ENCODE measurements at places on chromosomes 11 and 22.

GRCh38 chr11:123168241-123168640, 26.8 kb downstream of the CLMP start:
- DNase-seq = no peak

GRCh38 chr11:5291207-5291838, 10.4 kb downstream of the OR51B4 start:
- DNase-seq = no peak

DNA sequence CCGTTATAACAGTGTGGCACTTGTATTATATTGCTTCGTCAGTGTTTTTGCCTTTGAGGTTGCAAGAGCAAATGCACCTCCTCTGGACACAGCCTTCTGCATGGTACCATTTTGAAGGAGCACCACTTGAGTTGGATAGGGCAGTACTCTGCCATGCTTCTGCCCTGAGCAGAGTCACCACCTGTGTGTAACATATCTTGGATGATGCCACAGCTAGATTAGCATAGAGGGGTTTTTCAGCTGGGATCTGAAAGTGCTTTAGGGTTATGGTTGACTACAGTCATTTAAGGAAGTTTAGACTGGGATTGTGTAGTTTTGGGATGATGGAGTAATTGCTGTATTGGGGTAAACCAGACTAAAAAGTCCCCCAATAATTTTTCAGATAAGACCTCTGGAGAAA, 78.8 kb downstream of the PPP6R3 start:
- no peak for DNase-seq

- DNase-seq = no peak
Observed at GRCh38 chr11:92413757-92414513, 189.3 kb downstream of the FAT3 start.

DNA sequence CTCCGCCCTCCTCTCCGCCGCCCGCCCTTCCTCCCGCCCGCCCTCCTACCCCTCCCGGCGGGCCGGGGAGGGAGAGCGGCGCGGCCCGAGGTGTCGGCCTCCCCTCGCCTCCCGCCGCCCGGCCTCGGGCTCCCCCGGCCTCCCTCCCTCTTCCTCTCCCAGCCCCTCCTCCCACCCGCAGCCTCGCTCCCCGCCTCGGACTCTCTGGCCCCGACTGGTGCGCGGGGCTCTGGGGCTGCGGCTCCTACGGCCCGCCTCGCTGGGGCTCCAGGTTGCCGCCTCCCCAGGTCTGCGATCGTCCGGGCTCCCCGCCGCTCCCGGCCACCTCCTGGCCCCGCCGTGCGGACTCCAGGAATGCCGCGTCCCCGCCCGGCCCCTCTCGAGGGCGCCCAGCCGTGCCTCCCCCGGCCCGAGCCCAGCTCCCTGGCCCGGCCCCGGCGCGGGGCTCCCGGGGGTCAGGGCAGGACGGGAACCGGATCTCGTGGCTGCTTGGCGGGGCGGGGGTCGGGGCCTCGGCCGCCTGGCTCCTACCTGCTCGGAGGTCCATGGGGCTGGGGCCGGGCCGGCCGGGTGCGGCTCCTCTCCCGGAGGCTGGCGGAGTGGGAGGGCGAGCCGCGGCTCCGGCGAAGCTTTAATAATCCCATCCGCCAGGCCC, at the start of gene CLCF1:
TSS of gene CLCF1 (minus strand) at position 606 of the 655 bp plus-strand sequence. CDS start at position 547, 59 bp downstream.
- DNase-seq = peak; percentile 19

DNA sequence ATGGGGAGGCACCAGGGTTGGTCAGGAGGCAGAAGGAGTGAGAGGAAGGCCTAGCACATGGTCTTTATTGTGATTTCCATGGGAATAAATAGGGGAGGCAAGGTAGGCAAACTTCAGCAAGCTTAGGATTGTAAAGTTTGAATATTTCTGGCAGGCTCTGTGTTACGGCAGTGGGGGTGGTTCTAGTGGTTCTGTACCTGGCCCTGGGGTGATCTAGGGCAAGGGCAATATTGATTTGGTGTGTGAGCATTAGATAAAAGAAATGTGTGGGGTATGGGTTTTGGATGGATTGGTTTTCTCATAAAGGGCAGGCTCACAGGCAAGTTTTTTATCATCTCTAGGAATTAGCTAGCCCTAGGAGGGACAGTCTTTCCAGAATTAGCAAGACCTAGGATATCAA, 584.0 kb downstream of the OPCML start:
- no peak for DNase-seq

DNA sequence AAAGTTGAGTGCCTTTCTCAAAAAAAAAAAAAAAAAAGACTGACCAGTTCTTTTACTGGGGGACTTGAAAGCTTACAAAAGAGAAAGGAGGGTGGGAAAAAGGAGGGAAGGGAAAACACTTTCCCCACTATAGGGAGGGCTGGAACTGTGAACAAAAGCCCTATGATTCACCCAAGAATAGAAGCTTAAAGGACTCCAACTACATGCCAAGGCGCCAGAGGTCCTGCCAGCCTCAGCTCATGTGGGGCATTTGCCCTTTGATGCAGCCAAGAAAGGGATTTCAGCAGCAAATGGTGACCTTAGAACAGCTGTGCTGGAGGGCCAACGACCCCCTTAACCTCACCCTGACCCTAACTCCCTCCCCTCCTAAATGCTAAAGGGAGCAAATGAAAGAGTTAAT, 160.0 kb downstream of the NTM start:
- no peak for DNase-seq

- no peak for DNase-seq
Observed at GRCh38 chr11:72014761-72015320, 16.1 kb downstream of the IL18BP start.

- DNase-seq = no peak
Observed at GRCh38 chr22:28412109-28412508, 267.5 kb downstream of the TTC28 start.

DNA sequence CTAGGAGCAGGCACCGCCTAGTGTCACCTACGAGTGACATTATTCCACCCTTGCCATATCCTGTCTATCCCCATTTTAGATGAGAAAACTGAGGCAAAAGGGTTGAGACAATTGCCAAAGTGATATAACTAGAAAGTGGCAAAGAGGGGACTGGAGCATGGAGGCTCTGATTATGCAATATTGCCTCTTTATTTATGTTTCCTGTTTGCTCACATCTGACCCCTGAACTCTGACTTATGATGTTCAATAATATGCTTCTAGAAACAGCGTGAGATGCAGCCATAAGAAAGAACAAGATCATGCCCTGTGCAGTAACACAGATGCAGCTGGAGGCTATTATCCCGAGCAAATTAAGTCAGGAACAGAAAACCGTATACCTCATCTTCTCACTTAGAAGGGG, 7.7 kb downstream of the ELF5 start:
- DNase-seq = no peak

DNA sequence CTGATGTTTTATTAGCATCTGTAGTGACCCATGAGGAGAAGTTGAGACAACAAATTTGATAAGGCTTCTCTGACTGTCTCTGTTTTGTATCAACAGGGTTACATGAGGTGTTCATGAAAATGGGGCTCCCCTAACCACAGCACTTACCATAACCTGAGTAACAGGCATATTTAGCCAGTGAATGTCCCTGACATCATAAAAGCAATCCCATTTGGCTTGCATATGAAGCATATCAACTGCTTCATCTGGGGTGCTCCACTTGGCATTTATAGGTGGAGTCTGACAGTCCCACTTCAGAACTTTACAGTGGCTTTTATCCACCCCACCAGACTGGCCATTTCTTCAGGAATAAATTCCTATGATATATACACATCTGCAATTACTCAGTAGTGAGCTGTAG, 257.6 kb downstream of the LUZP2 start:
- no peak for DNase-seq
